ENCODE measurements at places on chromosomes 2 and 18.

DNA sequence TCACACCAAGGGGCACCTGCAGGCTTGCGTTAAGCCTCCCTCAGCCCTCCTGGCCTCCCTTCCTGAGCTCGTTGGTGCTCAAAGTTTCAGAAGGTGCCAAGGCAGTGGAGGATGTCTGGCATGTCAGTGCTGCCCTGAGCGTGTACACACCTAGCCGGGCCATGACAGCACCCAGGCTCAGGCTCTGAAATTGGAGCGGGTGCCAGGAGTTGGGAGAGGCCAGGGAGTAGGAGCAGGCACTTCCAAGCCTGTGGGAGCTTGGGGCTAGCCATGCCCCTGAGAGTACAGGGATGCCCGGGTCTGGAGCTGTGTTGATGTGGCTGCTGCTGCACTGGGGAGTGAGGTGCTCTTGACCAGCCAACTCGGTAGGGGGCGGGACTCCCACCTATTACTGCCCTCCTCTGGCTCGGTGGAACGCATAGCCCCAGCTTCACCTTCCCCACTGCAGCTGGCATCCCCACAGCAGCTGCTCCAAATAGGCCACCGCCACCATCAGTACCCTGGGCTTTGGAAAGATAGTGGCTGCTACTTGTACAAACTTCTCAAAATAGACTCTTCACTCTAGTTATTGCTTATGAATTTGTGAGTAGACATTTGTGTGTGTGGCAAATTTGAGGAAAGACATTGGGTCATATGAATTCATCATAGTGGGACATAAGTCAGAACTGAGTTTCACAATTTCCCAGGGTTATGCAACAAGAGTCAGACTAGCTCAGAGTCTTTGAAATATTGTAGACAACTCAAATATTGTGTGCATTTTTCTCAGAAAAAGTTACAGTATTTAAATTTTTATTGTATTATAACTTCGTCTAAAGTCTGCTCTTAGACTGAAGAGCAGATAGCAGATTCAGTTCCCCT lies 6.8 kb upstream of the PCARE start:
- DNase-seq, result no peak

DNA sequence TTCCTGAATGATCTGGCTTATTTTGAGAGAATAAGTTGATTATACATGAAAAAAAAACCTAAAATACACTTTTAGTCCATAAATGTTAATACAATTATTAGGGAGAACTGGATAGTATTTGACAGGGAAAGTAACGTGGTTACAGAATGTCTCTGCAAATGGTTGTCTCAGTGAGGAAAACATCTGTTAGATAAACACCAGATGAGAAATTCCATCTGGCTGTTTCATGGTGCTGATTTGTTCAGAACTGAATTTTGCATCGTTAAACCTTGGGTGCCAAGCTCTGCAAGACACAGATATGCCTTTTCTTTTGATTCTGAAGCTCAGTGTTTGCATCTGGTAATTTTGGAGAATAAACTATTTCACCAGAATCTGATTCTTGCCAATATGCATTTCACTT lies 90.4 kb downstream of the SCN3A start:
- DNase-seq, result peak; percentile 50

DNA sequence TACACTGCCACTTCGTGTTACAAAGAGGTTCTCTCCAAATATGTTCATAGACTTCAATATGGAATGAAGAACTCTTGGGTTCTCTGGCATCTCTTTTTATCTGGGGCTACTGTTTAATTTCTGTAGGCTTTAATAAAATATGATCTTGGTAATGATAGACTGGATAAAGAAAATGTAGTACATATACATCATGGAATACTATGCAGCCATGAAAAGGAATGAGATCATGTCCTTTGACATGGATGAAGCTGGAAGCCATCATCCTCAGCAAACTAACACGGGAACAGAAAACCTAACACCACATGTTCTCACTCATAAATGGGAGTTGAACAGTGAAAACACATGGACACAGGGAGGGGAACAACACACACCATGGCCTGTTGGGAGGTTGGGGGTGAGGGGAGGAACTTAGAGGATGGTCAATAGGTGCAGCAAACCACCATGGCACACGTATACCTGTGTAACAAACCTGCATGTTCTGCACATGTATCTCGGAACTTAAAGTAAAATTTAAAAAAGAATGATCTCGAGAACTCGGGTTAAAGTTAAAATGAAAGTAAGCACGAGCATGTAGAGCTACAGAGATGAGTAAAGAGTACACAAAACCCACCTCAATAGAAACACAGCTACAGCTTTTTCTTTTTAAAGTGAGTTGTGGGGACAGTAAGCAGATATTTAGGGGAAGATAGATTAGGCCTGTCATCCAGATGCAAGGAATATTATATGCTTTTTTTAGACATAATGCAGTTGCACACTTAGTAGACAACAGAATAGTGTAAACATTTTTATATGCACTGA lies 102.3 kb downstream of the SGPP2 start:
- DNase-seq, result no peak

- no peak for DNase-seq
Measured at GRCh38 chr2:175414191-175414881, 232.8 kb upstream of the ATP5MC3 start.

- DNase-seq, result no peak
Measured at GRCh38 chr2:101114815-101115214, 36.4 kb downstream of the TBC1D8 start.

GRCh38 chr2:124572934-124573634 lies 548.0 kb downstream of the CNTNAP5 start:
- no peak for DNase-seq

DNA sequence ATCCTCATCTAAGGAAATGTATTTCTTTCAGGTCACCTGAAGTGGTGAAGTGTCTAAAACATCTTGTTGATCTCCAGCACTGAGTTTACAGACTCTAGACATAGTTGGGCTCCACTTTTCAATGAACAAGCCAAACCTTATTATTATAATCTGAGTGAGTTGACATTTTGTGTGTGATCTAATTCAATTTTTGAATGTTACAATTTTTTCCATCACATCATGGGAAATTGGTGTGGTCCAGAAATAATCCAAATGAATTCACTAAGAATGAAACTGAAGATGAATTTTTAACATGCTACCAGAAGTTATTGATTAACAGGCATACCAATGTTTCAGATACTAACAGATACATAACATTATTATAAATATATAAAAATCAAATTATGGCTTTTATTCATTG lies 75.6 kb upstream of the EFEMP1 start:
- DNase-seq, result no peak

DNA sequence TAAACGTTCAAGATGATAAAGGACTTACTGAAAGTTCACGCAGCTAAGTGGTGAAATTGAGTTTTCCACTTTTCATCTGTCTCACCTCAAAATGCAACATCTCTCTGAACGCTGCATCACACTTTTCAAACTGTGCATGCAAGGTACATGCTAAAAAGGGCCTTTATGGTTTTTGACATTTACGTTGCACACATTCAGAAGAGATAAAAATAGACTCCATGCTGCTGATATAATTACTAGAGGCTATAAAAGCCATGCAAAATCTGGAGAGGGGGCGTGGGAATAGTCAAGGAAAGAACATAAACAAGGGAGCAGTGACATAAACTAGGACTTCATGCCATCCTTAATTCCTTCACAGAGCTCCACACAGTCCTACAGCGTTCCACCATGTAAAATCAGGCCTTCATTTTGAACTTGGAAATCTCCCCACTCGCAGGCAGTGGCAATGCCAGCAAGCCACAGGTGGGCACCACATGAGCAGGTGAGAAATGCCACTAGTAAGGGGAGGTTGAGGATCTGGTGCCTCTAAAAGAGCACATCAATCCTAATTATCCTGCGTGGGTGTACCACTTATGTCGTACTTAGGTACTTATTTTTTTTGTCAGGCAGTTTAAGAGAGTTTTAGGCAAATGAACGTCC lies 71.4 kb downstream of the ZEB2 start:
- DNase-seq, result no peak

GRCh38 chr2:157269922-157270321 lies 12.4 kb downstream of the GALNT5 start:
- DNase-seq, result no peak

- peak; percentile 55 for DNase-seq
Measured at GRCh38 chr18:34957119-34957863, 83.9 kb upstream of the MAPRE2 start.

DNA sequence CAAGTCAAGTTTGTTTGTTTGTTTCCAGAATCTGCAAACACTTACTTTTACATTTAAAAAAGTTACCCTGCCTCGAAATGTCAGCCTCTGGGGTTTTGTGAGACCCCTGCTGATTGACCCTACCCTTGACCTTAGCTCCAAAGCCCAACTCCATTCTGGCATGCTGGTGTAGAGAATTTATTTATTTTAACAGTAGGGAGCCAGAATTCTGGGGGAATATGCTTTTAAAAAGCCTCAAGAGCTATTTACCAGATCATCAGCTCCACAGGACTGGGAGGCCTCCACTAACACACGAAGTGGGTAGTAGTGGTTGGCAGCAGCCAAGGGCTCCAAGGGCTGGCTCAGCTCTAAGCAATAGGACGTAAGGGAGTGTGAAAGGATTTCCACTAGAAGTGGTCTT lies 23.2 kb upstream of the GREB1L start:
- no peak for DNase-seq

- no peak for DNase-seq
Measured at GRCh38 chr18:32598144-32598543, 127.5 kb upstream of the GAREM1 start.

- no peak for DNase-seq
Measured at GRCh38 chr2:206873423-206873822, 65.9 kb upstream of the CPO start.

- DNase-seq, result peak; percentile 72
Measured at GRCh38 chr2:39733070-39733674, 45.9 kb downstream of the THUMPD2 start.

- no peak for DNase-seq
Measured at GRCh38 chr18:49866680-49867079, 53.3 kb upstream of the ACAA2 start.

DNA sequence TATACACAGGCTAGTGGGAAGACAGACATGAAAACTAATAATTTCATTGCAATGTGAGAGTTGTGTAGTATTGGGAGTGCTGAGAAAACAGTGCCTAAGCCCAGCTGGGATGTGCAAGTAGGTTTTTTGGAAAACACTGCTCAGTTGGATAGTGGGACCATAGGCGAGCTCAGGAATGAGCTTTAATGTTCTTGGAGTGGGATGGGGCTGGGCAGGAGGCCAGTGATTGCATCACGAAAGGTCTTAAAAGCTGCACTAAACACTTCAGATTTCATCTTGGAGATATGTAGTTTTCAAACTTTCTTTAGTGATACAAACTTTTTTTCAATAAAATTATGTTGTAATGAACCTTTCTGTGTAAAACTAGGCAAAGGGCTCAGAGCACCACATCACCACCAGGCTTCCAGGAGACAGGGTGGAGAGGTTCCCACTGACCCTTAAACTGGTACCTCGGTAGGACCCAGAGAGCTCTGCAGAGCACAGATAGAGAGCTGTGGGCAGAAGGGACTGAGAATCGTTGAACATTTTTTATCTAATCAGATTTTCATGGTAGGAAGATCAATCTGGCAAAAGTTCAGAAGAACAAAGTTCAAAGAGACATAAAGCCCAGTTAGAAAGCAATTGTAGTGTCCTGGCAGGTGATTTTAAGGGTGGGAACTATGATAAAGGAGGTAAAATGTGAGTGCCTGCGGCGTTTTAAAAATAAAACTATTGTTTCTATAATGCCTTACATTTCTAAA lies 176.2 kb downstream of the TRABD2A start:
- DNase-seq, result no peak

- no peak for DNase-seq
Measured at GRCh38 chr18:76602191-76602590, 107.1 kb upstream of the ZNF516 start.

DNA sequence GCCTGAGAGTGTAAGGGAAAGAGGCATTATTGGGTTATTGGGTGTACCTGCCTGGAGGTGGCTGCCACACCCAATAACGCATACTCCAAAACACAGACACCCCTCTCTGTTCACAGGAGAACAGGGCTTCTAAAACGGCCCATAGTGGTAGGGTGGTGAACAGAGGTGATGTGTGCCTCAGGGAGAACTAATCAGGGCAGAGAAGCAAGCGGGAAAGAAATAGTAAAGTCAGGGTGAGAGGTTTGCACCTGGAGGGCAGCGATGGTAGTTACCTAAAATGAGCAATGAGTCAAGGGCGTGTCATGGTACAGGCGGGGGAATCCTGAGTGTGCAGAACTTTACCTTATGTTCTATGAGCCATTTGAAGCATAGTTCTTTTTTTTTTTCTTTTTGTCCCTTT lies 21.6 kb upstream of the VPS4B start:
- no peak for DNase-seq

GRCh38 chr2:41364842-41365241 lies 683.0 kb upstream of the PKDCC start:
- DNase-seq, result no peak

DNA sequence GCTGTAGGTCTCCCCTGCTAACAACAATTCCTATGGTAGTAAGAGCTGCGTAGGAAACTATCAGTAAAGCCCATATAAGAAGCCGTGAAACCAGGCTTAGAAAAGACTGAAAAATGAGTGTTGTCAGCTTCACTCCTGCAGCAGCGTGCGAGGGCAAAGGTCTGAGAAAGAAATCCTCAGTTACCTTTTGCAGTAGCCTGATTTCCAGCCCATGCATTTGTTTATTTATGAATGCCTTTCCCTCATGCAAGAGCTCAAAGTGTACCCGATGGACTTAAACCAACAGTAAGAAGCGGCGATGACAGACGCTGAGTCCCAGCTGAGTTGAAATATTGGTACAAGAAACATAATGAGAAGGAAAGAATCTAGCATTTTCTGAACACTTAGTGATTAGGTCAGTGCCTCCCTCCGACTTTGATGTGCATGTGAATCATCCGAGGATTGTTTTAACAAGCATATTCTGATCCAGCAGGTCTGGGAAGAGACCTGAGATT lies 15.0 kb upstream of the POLI start:
- DNase-seq, result peak; percentile 31

DNA sequence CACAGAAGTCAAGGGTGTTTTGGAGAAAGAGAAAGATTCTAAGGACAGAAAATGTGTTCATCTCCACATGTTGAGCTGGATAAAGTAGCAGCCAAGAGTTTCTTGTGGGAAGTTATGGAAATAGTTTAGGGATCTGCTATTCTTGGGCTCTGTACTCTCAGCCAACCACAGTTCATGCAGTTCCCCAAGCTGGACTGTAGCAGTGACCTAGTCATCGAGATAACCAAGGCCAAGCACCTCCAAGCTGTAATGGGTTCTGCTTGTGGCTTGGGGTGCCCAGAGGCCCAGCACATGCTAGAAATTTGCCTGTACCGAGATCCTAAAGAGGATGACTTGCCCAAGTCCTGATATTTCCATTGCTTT lies 91.9 kb upstream of the RASGRP3 start:
- no peak for DNase-seq
